Stimulated activated CD4-positive, alpha-beta T cell treated with anti-CD3 and anti-CD28 coated beads, Interleukin-4, amount 100 ng/mL, for 4 hours (primary cell): ENCODE measurements at places on chromosomes 16 and 17.

DNA sequence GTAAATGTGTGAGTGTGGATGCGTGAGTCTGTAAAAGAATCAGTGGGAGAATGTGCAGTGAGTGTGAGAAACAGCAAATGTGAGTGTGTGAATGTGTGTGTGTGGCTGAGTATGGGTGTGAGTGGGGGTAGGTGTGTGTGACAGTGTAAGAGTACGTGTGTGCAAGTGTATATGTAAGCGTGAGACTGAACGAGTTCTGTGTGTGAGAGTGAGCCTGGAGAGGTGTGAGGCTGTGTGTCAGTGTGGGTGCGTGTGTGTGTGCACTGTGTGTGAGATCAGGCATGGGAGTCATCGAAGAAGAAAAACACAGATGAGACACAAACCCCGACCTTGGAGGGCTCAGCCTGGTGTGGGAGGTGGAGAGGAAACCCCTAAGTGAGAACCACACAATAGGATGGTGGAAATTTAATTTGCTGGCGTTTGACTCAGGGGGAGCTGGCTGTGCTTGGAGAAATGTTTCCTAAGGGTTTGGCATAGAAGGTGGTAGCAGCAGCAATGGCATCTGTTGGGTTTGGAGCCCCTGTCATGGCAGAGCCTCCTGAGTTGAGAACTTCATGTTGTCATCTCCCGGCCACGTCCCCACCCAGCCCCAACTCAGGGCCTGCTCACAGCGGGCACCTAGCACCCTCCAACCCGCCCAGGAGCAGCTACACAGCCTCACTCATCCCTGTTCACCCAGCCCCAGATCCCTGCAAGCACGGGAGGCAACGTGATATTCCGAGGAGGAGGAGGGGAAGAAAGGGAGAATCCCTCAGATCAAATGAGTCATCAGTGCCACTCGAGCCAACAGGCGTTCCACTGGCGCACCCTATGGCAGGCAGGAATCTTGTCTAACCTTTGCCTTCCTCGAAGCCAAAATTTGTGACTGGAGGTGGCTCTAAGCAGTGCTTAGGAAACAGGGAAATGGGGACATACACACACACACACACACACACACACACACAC, 14.3 kb upstream of the NUBP1 start:
- no peak for DNase-seq

- DNase-seq, result no peak
These were observed 49.8 kb upstream of the ACSF3 start for GRCh38 chr16:89043636-89044417.

DNA sequence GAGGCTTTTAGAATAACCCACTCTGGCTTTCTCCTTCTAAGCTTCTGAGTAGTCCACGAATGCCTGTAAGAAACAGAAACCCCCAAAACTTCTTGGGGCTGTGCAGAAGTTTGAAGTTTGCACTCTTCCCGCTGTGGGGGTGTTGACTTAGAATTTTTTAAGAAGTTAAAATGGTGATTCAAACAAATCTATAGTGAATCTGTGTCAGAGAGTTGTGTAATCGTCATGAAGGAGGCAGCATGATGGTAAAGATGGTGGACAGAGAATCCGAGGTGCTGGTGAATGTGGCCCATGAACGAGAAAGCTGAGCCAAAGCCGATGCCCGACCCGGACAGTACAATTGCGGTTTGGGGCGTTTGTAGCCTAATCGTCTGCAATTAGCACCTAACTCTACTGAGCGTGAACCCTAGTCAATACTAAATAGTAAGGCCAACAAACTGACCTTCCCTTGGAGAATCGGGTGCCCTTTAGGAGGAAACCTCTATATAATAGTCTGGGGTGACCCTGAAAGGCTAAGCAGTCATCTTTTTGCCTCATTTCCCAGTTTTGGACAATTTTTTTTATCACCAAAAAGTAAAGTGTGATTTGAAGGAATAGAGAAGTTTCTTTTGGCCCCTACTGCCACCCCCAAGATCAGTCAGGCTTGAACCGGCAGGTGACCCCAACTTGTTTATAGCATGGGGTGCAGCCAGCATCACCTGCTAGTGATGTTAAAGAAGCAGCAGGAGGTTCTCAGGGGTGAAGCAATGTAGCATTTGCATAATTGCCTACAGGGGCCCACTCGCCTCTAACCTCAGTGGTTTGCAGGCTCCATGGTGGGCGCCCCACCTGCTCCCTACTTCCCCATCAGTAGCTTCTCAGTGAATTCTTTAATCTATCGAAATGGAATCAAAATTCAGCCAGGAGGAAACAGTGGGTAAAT, 11.2 kb downstream of the IRF8 start:
- no peak for DNase-seq

DNA sequence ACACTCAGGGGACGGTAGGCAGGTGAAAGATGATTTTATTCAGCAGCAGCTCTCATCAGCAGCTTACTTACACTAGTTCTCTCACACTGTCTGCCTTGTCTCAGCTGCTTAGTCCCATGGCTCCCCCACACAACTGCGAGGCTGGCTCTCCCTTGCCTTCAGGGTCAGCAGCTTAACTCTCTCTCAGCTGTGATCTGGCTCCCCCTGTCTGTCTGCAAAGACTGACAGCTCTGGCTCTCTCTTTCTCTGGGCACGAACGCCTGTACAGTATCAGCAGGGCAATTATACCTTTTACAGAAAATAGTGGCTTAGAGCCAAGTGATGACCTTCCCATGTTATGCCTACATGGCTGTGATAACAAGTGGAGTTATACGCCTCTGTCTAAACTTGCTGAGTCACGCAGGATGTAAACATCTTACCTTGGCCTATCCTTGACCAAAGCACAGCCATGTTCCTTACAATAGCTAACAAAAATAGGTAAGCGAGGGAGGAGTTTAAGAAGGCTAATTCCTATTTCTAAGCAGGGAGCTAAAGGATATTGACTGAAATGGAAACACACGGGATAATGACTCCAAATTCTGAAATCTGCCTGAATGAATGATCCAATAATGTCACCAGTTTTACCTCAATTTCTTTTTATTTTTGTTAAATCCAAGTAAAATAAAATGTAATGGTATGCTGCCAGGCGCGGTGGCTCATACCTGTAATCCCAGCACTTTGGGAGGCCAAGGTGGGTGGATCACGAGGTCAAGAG, 1.1 kb upstream of the NDUFAB1 start:
- DNase-seq, result peak; percentile 13

- no peak for DNase-seq
These were observed 118.4 kb upstream of the HSBP1 start for GRCh38 chr16:83689385-83689831.

DNA sequence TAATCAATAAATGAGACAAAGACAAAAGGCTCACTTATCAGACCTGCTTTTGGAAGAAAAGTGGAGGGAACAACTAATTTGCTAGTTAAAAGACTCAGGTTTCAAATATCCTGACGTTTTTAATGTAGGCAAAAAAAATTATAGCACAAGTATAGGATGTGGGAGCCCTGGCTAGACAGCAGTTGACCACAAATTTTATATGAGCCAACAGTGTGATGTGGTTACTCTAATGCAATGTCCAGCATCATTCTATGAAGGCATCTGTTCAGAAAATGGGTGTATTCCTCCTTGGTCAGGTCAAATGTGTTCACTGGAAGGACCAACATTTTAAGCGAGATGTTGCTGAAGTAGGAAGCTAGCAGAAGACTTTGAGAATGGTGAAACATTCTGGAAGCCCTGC, 237.4 kb downstream of the MAP2K6 start:
- no peak for DNase-seq

GRCh38 chr16:69942099-69942491, 9.0 kb upstream of the CLEC18A start:
- DNase-seq, result no peak

GRCh38 chr16:5005916-5006315, 27.8 kb downstream of the NAGPA start:
- no peak for DNase-seq

DNA sequence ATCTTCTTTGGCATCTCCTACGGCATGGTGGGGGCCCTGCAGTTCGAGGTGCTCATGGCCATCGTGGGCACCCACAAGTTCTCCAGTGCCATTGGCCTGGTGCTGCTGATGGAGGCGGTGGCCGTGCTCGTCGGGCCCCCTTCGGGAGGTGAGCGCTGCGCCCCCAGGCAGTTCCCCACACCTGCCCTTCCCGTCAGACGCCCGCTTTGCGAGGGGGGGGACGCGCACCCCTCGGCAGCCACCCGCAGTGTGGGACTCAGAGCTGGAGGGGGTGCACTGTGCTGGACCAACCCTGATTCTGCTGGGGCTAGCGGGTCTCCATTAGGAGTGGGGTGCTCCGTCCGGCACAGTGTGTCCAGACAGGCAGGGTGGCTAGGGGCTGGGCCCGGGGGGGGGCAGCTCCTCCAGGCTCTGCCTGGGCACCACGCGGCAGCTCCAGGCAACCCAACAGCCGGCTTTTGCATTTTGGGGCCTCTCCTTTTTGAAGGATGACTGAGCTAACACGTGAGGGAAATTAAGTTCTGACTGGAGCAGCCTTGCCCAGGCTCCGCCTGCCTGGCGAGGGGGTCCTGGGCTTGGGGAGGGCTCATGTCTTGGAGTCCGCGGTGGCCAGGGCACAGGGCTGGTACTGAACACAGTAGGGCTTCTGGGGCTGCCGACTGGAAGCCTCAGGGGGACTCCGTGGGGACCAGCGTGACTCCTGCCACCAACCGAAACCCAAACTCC, 9.1 kb downstream of the SLC16A3 start:
- no peak for DNase-seq

- DNase-seq, result no peak
These were observed 7.0 kb downstream of the MYO15A start for GRCh38 chr17:18115517-18115916.

DNA sequence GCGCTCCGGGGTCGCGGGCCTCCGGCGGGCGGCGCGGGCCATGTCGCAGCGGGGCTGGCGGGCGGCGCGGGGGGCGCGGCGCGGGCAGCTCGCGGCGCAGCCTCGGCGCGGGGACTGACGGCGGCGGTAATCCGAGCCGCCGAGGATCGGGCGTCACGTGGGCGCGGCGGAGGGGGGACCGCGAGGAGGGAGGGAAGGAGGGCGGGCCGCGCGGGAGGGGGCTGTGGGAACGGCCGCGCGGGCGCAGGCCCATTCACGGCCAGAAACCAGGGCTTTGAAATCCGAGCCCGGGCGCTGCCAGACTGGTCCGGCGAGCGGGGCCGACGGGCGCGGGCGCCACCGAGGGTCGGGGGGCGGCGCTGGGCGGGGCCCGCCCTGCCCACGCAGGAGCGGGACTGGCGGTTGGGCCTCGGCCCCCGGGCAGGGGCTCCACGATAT, at the start of gene MTSS2:
Gene MTSS2, minus strand, starts transcription at position 116 of the 438 bp plus-strand sequence. CDS start 262 bp downstream, outside the sequence.
- peak; percentile 15 for DNase-seq
